ENCODE measurements at places on chromosomes 2 and 18. TPM values are rescaled to one million over a fixed set of nuclear protein-coding genes. Genes with fewer than 3 reads are reported as not detected.
A peak's percentile ranks its signal among the peaks of the same experiment; 100 is the strongest.

DNA sequence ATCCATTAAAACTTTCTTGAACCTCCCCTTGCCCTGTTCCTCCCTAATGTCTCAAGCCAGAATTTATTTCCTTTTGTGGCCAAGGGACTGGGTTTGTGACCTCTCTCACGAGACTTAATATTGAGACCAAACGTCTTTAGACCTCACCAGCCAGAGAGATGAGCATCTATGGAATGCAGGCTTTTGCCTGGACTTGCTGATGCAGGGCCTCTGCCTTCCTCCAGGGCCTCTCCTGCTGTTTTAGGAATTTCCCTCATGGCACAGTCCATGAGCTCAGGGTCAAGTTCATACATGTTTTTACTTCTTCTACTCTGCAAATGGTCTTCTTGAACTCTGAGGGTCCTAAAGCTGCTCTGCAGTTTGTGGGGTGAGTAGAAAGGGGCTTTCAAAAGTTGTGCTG, 22.3 kb downstream of the IL1B start:
- no peak for DNase-seq

DNA sequence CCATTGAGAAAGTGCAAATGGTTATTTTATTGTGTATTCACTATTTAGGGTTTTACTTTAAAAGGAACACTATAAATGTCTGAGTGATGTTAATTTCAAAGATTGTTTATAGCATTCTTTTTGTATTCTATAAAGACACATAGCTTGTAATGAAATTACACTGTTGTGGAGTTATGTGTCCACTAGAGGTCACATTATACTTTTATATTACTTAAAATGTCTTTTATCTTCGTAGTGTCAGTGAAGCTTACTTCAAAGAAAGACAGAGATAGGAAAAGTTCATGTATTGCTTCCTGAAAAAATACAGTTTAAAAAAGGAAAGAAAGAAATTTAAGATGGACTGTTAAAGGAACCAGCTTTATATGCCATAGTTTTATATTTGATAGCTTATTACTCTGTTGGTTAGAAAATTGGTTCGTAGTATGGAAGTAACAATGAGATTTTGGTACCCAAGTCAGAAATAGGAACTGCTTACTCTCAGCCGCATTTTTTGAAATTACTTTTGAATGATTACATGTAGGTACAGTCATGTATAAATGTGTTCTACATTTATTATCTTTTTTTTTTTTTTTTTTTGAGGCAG, 20.5 kb downstream of the APLF start:
- DNase-seq = no peak

DNA sequence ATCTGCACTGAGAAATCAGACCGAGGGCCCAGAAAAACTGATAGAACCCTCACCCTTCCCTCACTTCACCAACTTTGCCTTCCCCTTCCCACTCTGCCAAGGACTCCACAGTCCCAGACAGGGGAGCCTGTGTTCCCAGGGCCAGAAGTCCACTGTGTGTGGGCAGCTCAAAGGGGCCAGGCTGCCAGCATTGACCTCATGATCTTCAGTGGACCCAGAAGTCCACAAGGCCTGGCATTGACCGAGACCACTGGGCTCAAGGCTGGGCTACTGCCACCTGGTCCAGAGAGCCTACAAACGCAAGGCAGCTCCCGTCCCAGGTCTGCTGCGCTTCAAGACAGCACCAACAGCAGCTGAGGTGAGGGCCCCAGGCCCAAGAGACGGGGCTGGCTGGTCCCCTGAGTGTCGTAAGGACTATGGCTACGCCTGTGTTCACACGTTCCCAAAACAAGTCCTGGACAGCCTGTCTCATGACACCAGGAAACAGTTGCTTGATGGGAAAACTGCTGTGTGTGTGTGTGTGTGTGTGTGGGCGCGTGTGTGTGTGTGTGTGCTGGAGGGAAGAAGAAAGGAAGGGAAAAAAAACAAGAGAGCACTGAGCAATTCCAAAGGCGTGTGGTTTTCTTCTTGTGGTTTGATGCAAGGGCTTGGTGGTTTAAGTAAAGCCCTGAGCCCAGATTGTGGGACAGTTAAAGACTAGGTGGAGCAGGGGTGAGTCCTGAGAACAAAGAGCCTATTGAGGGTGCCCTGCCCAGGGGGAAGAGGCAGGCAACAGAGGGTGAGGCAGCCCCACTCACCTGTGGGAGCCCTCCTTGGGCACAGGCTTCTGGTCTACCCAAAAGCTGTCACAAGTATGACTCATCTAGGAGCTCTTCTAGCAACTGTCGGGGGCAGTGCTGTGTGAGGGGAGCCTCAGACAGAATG, 46.6 kb upstream of the ZBTB7C start:
- DNase-seq = peak; percentile 34

DNA sequence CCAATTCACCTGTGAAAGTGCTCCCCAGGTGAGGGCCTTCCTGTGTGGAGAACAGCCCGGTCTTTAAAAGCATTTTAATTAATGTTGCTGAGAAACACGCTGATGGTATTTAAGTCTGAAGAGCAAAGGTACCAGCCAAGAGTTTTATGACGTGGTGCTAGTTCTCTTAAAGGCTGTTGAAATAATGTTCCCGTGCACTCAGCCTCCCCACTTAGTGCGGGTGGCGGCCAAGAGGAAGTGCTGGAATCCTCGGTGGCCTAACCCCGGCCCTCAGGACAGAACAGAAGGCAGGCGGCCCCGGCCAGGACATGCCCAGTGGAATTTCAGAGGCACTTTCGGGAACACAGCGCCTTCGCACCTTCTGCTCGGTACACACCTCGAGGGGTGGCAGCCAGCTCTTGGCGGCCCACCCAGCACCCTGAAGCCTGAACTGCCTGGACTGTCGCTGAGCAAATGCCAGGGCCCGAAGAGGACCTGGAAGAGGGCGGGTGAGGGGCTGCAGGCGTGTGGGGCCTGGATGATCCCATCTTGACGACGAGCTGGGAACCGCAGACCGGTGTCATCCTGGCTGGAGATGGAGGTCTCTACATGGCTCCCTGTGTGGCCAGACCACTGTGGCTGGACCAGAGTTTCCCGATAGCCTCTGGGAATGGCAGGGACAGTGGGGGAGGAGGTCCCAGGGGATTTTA, 142.9 kb downstream of the ASB1 start:
- no peak for DNase-seq

- DNase-seq = peak; percentile 68
Measured at GRCh38 chr2:110853516-110853915, 121.1 kb downstream of the ACOXL start.

- DNase-seq = no peak
Measured at GRCh38 chr18:50281972-50282520, 723 bp upstream of the MBD1 start.

GRCh38 chr18:59478591-59478990, 119.5 kb upstream of the LMAN1 start:
- no peak for DNase-seq

DNA sequence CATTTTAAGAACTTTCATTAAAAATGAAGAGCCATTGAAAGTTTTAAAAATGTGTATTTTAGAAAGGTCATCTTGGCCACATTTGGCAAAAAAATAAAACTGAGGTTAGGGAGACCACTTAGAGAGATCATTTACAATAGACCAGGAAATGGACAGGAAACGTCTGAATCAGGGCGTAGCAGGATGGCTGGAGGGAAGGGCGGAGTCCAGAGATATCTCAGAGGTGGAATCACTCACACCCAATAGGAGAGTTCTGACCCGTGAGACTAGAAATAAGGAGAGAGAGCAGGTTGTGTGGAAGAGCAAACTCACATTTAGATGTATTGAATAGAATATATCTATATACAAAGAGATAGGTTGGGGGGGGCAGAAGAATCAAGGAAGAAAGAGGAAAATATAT, 373.4 kb downstream of the METTL4 start:
- no peak for DNase-seq

DNA sequence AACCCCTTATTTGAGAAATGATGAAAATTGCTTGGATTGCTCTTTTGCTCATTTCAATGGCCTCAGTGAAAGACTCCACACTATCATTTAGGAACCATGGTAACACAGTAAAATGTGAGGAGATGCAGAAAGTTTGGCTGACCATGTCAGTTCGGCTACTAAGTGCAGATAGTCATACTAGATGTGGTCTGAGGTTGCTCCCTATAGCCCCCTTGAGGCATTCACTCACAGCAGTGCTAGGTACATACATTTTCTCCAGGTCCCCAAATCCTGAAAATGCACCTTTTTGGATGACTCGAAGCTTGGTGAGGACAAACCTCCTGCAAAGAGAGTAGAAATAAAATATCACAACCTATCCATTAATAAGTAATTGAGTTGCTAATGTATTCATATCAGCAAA, 86.3 kb downstream of the FSHR start:
- DNase-seq = no peak

GRCh38 chr2:6832596-6833299, 33.0 kb downstream of the CMPK2 start:
- no peak for DNase-seq

GRCh38 chr2:242075168-242075567, 205.6 kb downstream of the RTP5 start:
- no peak for DNase-seq

- no peak for DNase-seq
Measured at GRCh38 chr2:54143780-54144179, 28.4 kb downstream of the ACYP2 start.

- DNase-seq = no peak
Measured at GRCh38 chr2:203059567-203060240, 45.0 kb downstream of the NBEAL1 start.

GRCh38 chr2:222897898-222898297, 37.1 kb downstream of the ACSL3 start:
- no peak for DNase-seq

DNA sequence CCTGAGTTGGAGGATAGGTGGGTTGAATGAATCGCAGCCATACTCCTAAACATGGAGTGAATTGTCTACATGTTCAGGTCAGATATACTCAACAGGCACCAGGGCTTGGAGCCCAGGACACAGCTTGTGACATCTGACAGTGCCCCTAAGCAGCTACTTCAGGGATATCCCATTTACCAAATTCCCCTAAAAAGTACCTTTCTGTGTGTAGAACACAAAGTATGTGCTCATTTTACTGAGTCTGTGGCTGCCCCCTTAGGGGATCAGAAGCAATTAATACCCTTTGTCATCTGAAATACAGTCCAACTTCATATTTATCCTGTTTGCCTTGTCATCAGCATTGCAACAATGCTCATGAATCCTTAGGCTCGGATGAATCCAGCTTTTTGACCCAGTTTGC, 20.8 kb downstream of the TNFRSF11A start:
- DNase-seq = no peak

- DNase-seq = no peak
Measured at GRCh38 chr2:211900000-211900399, 638.6 kb downstream of the ERBB4 start.

- no peak for DNase-seq
Measured at GRCh38 chr2:98455494-98455976, 10.9 kb downstream of the INPP4A start.

DNA sequence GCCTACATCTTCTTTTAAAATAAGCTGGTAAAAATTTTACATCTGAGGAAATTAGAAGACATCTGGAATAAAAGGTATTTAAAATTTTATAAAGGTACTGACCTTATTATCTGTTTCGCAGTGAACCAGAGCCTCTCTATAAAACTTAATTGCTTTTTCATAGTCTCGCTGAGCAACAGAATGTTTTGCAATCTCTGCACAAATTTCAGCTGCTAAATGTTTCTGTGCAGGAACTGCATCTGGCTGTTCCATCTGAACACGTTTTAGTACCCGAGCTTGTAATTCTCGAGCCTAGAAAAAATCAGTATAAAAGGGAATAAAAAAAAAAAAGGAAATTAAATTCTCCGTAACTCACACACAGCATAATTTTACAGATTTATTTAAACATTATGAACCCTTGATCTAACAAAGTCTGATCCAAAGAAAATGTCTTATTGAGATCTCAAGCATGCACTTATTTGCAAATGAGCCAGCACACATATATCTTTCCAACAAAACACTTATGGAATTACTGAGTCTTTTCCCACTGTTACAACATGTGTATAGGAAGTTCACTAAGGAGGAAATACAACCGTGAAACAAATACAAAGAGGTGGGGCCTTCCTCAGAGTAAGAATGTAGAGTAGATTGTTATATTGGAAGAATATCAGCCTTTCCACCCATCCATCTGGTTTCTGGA, 51.8 kb downstream of the TTC21B start:
- DNase-seq = no peak

GRCh38 chr2:216216951-216217903, 108.1 kb downstream of the XRCC5 start:
- DNase-seq = no peak

DNA sequence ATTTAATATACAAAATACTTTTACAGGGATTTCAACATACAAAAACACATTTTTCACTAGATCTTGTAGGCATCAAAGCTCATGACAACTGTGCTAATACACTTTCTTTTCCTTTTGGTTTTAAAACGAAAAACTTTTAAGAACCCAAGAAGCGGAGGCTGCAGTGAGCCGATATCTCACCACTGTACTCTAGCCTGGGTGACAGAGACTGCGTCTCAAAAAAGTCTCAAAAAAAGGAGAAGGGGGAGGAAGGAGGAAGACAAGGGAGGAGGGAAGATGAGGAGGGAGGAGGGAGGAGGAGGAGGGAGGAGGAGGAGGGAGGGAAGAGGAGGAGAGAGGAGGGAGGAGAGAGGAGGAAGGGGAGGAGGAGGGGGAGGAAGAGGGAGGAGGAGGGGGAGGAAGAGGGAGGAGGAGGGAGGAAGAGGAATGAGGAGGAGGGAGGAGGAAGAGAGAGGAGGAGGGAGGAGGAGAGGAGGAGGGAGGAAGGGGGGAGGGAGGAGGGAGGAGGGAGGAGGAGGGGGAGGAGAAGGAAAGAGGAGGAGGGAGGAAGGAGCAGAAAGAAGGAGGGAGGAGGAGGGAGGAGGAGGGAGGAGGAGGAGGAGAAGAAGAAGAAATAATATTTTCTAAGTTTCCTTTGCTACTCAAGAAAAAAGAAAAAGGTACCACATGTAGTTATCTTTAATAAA, 13.8 kb downstream of the ROCK2 start:
- DNase-seq = no peak

DNA sequence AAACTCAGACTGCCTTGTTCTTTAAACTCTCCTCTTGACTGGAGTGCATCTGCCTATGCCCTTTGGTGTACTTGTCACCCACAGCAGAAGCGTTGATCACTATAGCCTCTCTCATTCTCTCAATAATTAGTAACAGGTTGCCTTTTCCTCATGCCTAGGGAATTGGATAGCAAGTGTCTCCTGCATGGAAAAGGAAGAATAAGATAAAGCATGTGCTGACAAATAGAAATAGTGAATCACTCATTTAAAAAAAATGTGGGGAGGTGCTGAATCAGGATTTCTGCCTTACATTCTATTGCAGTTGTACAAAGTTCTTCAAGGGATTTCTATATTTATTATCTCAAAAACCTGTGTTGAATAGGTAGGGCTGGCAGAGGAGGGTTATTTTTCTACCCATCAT, 323.0 kb downstream of the TXNL1 start:
- no peak for DNase-seq

GRCh38 chr2:39732482-39732881, 46.6 kb downstream of the THUMPD2 start:
- DNase-seq = no peak

Gene CHRNG
- not detected for total RNA-seq

Gene TSPYL6
- total RNA-seq = not detected

Gene SCN7A
- total RNA-seq = not detected

Gene CCDC178
- total RNA-seq = not detected

Gene VRK2
- total RNA-seq = 26.6 TPM

Gene RAD51AP2
- not detected for total RNA-seq

Gene TET3
- total RNA-seq = 10.1 TPM

Gene AMER3
- total RNA-seq = not detected

Gene CRYBA2
- not detected for total RNA-seq

Gene MAP4K4
- total RNA-seq = 71.6 TPM

Gene CETN1
- not detected for total RNA-seq

Gene IL36A
- total RNA-seq = not detected

Gene SULT1C4
- not detected for total RNA-seq

Gene LYG1
- total RNA-seq = 1.2 TPM
